ENCODE measurements at places on chromosomes 7 and 10.

DNA sequence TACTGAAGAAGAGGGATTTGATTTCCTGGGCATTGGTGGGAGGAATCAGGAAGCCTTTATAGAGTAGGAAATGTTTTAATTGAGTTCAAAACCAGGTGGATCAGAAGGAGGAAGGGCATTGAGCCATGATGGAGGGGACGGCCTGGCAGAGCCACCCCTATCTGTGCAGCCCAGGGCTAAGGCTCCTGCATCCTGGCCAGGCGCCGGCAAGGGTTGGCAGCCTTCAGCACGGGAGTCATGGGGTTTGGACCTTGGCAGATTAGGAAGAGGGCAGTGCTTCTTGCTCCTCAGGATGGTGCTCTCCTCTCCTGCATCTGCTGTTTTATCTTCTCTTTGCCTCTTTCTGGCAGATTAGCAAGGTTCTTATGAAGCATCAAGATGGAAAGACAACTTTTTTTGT is 12.5 kb downstream of the ZNF862 start:
- DNase-seq: no peak

GRCh38 chr7:157412021-157412443 is 75.2 kb downstream of the DNAJB6 start:
- DNase-seq: peak; percentile 61

DNA sequence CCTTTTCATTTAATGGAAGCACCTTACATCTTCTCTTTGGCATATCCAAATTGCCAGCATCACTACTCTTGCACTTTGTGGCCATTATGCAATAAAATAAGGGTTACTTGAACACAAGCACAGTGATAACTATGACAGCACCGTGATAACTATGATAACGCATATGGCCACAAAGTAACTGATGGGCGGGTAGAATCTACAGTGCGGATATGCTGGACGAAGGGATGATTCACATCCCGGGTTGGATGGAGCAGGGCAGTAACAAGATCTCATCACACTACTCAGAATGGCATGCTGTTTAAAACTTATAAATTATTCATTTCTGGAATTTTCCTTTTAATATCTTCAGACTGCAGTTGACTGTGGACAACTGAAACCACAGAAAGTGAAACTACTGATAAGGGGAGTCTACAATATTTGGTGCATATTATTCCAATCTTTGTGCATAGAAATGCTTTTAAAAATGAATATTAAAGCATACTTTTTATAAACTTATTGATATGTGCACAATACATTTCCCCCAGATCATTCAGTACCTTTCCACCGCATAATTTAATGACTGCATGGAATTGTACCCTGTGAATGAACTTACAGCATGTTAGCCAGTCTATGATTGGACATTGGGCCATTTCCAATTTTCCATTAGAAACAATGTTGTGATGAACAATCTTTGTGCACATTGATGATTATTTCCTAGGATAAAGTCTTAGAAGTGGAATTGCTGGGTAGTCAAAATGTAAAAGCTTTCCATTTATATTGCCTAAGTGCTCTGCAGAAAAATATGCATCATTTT is 136.4 kb downstream of the WNT2 start:
- no peak for DNase-seq

GRCh38 chr10:87519582-87519981 is 14.9 kb downstream of the MINPP1 start:
- no peak for DNase-seq

DNA sequence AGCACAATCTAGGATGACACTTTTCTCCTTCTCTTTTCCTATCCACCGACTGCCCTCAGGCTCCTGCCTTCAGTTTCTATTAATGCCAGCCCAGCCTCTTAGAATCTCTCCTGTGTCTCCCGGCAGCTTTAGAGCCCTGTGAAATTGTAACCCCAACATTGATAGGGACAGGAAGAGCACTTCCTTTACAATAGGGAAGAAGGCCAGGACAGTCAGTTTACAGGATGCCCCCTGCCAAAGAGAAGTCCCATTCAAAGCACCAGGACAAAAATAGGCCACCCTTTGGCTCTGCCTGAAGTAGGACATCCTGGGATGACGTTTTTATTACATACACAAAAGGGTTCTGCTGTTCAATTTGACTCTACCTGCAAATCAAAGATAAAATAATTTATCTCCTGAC is 64.7 kb upstream of the ANK3 start:
- DNase-seq: no peak

- DNase-seq: no peak
These were observed 110.5 kb downstream of the DYNC2I1 start for GRCh38 chr7:158966780-158967390.

Data from activated CD8-positive, alpha-beta T cell treated with anti-CD3 and anti-CD28 coated beads for 36 hours (primary cell).